CD4-positive, alpha-beta memory T cell (primary cell): ENCODE measurements at places on chromosomes 3 and 15. TPM values are rescaled to one million over a fixed set of nuclear protein-coding genes. Genes with fewer than 3 reads are reported as not detected.

DNA sequence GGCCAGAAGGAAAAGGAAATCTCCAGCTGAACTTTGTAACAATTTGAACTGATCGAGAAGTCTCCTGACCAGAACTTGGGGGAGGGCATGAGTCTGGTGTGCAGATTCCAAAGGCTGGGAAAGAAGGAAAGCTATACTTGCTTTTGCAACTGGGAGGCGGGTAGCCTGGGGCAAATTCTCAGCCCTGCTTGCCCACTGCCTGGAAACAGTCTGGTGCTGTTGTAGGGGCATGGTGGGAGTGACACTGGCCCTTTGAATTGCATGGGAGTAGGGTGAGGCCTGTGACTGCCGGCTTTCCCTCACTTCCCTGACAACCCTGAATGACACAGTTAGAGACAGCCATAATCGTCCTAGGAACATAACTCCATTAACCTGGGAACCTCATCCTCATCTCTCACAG is 114.0 kb upstream of the POU1F1 start:
- no peak for DNase-seq

DNA sequence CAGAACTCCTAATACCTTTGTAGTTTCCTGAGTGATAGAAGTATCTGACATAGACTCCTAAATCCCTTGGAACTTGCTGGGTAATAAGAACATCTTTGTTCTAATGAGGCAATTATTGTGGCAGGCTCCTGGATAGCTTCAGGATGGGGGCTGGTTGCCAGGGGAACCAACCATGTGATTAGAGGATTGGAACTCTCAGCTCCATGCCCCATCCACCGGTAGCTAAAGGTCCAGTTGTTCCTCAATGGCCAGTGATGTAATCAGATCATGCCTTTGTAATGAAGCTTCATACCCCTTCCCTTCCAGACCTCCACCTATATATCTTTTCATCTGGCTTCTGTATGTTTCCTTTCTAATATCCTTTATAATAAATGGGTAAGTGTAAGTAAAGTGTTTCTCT is 221.2 kb upstream of the ALCAM start:
- DNase-seq: no peak

DNA sequence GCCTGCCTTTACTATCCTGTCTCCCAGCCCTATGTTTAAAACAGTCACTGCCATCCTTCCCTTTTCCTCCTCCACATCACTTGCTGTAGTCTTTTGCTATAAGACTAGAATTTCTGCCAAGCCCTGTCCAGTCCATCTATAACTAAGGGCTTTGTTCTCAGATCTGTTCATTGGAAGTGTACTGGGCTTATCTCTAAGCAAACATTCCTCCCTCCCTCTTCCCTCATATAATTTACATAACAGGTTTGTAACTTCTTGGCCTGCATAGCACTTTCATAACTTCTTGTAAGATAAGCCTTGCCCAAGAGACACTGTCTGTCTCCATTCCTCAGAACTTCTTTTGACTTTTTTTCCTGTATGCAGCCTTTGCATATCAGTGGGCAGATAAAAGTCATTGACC is 16.7 kb downstream of the TPRG1 start:
- no peak for DNase-seq

DNA sequence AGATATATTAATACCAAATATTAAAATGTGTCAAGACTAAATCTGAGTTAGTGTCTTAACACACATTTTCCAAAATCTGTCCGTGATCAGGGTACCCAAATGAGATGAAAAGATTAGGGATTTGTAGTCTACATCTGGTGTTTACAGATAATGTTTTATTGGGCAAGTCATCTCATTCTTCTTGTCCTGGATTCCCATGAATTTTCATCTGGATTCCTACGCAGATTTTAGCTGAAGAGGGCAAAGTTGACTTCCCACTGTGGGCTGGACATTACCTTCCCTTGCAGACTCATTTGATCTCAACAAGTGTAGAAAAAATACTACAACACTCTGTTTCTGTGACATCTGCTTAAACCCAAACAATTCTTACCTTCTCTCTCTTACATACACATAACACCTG is 79.1 kb downstream of the CEP63 start:
- no peak for DNase-seq

The C15orf62 gene
- polyA plus RNA-seq: 0.24 TPM

The MESP2 gene
- polyA plus RNA-seq: not detected

The PLAAT1 gene
- polyA plus RNA-seq: not detected

The CCR3 gene
- 0.60 TPM for polyA plus RNA-seq

The ST8SIA2 gene
- not detected for polyA plus RNA-seq
